ENCODE measurements at places on chromosomes 12 and 14.

DNA sequence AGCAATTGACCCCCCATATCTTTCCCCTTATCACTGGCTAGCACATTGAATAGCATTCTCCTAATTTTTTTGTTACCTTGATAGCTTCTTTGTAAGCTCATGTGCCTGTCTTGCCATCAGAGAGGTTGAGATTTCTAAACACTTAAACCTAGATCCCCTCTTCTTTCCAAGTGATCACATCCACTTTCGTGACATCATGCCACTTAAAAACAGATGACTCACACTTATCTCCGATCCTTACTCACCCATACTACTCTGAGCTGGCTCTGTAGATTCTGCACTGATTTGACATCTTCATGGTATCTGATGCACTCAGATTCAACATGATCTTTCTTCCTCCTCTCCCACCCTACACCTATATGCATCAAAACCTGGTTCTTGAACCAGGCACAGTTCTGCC is 10.5 kb downstream of the GPR137C start:
- DNase-seq = no peak

- DNase-seq = no peak
Observed at GRCh38 chr12:13208533-13209435, 12.3 kb downstream of the EMP1 start.

- no peak for DNase-seq
Observed at GRCh38 chr14:102377696-102378095, 15.0 kb downstream of the TECPR2 start.

DNA sequence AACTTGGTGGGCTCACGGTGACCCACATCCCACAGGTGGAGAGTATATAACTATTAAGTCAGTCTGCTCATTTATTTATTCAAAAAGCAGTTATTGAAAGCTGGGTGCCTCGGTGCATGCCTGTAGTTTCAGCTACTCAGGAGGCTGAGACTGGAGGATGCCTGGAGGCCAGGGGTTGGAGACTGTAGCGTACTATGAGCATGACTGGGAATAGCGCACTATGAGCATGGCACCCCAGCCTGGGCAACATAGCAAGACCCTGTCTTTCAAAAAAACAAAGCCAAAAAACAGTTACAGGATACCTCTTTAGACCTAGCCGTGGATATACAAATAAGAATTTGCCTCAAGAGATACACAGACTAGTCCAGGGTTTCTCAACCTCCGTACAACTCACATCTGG is 139.8 kb downstream of the ZFP36L1 start:
- DNase-seq = no peak

- no peak for DNase-seq
Observed at GRCh38 chr14:61047021-61047420, 66.0 kb downstream of the SLC38A6 start.

DNA sequence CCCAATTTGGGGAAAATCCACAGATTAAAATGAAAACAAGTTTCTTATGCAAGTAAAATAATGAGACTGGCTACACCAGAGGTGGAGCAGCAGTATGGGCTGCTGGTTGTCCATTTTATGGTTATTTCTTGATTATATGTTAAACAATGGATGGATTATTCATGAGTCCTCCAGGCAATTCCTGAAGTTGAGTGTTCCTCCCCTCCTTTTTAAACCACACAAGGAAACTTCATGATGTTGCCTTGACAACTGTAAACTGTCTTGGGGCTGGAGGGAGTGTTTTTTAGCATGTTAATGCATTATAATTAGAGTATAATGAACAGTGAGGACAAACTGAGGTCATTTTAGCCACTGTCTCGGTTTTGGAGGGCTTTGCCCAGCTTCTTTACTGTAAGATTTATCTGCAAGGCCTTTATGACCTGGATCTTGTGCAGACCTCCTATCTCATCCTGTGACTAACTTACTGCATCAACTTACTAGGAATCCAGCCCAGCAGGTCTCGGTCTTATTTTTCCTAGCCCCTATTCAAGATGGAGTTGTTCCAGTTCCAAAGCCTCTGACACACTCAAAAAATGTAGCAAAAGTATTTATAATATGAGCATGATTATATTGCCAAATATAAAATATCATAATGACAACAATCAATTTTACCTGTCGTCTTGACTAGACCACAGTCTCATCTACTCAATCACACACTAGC is 534.0 kb downstream of the TMEM121 start:
- no peak for DNase-seq
